ENCODE measurements at places on chromosomes 1 and 21.
A peak's percentile ranks its signal among the peaks of the same experiment; 100 is the strongest.

DNA sequence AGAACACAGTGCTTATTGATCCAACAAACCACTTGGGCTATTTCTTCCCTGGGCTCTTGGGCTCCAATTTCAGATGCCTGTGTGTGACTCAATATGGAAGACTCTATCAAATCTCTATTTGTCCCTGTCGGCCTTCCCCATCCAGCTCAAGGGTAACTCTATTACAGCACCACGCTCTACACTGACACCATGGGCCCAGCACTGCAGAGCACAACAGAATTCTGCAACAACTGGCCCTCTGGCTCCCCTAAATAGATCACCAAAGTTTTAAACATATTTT lies 51.7 kb downstream of the CAPZB start:
- no peak for DNase-seq

DNA sequence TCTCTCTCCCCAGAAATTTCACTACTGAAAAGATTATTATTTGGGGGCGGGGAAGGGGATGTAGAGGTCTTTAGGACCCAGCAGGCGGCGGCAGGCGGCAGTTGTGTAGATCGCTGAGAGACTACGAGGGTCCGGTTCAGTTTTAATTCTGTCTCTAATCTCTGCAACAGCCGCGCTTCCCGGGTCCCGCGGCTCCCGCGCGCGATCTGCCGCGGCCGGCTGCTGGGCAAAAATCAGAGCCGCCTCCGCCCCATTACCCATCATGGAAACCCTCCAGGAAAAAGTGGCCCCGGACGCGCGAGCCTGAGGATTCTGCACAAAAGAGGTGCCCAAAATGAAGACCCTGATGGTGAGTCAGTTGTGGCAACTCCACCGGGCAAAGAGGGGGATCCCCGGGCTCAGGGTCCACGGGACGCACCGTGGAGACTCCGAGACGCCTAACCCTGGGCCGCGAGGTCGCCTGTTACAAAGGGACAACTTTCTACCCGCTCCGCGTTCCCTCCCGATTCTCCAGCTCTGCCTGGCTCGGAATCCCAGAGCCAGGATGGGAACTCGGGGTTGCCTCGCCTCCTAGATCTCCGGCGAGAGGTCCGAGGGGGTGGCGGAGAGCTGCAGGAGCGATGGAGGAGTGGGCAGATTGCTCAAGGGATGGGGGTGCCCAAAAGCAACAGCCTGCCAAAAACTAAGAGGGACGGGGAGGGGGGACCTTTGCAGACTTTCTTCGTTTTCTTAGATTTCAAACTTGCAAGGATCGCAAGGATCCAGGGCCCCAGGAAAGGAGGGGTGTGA lies at the start of gene ST6GALNAC5:
Gene ST6GALNAC5, plus strand, starts transcription at position 139 of the 789 bp plus-strand sequence.
- peak; percentile 57 for DNase-seq

DNA sequence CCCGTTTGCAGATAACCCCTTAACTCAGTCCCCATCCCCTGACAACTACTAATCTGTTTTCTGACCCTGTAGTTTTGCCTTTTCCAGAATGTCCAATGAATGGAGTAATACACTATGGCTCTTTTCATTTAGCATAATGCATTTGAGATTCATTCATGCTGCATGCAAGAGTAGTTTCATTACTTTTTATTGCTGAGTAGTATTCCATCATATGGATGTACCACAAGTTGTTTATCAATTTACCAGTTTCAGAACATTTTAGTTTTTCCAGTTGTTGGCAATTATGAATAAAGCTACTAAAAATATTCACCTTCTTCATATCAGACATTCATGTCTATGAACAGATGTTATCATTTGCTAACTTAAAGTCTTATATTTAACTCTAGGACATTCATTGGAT lies 45.3 kb downstream of the STXBP3 start:
- DNase-seq, result no peak

GRCh38 chr1:201633297-201633696 lies 94.4 kb downstream of the NAV1 start:
- DNase-seq, result no peak

DNA sequence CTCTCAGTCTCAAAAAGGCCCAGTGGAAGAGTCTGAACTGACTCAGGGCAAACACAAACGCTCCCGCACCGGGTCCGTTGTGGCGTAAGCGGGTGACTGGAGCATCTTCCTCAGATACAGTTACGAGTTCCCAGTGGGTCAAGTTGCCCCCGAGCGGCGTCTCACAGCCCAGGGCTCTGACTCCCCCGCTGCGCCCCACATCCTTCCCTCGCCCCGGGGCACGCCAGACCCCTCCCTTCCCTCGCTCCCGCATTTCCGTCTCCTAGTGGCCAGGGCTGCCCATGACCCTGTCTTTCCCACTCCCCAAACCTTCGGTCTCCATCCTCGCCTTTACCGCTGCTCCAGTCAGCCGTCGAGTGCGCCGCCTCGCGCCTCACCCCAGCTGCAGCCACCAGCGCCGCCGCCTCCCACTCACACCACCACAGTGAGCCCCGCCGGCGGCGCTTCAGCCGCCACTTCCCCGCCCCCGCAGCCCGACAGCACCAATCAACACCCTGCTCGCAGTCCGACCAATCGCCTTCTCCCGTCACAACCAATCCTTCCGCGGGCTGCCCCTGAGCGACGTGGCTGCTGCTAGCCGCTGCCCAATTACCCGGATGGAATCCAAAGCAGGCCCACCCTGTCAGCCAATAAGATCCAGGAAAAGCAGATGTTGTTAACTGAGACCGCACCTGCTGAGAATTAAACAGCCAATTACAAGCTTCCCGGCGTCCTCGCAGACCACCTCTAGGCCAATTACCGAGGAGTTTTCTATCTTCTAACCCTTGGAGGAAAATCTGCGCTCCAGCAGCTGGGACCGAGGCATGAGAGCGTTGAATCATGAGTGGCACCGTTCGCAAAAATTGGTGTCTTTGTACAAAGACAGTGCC lies at the start of gene TDRKH:
Gene TDRKH, minus strand, starts transcription at position 430 of the 869 bp plus-strand sequence. CDS start 7,478 bp downstream, outside the sequence.
- DNase-seq, result peak; percentile 100

DNA sequence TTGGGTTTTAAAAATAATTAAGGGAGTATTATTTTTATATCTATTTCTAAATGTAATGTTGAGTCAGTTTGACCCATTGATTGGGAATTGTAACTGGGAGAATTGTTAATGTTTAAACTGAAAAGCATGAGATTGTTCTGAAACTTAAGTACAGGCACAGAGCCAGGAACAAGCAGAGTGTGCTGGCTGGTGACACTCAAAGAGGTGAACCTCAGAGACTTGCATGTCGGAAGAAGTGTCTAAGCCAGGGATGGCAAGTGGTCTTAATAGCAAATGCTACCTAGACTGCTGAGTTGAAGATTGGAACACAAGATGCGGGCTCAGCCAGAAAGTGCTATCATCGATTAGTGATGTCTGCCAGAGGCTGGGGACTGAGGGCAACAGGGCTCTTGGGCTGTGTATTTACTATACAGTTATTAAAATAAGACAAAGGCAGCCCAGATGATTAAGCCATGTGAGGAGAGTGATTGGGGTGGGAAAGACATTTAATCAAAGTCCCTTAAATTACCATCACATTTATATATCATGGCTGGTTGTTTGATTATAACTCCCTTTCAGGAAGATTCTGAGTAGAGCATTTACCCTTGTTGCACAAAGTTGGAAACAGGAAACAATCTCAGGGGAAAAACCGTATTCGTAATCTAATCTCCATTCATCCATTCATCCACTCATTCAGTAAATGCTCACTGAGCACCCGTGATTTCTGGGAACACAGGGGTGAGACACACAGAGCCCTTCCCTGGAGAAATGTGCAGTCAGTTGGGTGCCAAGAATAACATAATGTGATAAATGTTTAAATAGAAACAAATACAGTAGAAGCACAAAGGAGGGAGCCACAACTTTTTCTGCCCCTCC lies 42.8 kb downstream of the C8A start:
- DNase-seq, result peak; percentile 4

GRCh38 chr1:160925652-160926244 lies 28.9 kb downstream of the ITLN2 start:
- DNase-seq, result peak; percentile 1

DNA sequence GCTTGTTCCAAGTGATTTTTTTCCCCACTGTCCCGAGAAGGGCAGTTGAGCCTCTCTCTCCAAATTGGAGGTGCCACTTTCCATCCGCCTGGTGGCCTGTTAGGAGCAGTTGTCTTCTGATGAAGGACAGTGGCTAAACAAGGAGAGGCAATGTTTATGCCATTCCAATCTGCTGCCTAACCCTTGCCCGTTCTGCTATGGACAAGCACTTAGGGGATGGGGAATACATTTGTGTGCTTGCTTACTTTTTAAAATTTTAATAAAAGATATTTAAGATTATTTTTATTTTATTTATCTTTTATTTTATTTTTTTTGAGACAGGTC lies 12.0 kb downstream of the COQ8A start:
- no peak for DNase-seq

GRCh38 chr1:16172964-16173446 lies 17.1 kb upstream of the EPHA2 start:
- peak; percentile 50 for DNase-seq

- DNase-seq, result no peak
Measured at GRCh38 chr1:66359269-66359668, 174.7 kb upstream of the SGIP1 start.

Data from fibroblast of skin of back (primary cell).